CD4-positive, alpha-beta T cell treated with Interleukin-15 for 4 hours (primary cell): ENCODE measurements at places on chromosomes 12 and 14.

- DNase-seq: peak; percentile 85
These were observed 1133.3 kb downstream of the BCL11B start for GRCh38 chr14:98138666-98139065.

DNA sequence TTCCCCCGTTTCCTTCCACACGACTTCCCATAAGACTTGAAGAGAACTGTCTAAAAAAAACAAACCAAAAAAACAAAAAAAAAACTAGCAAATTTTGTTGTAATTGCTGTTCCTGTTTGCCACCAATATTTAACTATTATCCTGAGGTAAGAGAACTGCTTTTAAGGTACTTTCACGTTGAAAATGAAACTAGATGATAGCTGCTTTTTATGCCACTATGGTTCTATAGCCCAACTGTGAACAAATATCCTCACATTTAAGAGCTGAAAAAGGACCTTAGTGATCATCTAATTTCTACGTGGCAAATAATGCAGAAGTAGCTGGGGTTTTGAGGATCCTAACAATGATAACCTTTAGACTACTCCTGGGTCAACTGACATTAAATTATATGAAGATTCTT lies 98.6 kb downstream of the TAOK3 start:
- no peak for DNase-seq

DNA sequence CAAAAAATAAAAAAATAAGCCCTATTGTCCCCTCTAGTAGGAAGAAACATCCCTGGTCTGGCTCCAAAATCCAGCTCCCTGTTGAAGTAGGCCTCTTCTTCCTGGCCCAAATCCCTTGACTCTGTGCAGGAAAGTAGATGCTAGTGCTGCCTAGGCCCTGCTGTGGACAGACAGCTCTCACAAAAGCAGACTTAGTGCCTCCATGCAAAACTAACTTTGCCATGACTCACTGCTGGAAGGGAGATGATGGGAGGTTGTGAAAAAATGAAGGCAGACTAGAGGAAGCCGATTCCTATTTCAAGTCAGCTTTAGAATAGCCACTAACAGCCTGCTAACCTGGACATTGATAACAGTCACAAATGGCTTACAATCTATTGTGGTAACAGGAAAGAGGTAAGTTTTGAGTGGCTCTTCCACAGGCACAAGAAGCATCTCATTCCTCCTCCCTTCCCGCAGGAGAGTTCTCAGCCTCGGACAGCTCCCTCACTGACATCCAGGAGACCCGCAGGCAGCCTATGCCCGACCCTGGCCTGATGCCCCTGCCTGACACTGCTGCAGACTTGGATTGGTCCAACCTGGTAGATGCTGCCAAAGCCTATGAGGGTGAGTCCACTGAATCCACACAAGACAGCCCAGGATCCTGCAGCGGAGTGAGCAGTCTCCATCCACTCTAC lies 198.9 kb upstream of the RGS6 start:
- no peak for DNase-seq

GRCh38 chr12:13375583-13376345 lies 179.2 kb downstream of the EMP1 start:
- no peak for DNase-seq

- DNase-seq: no peak
These were observed 175.3 kb downstream of the TSPAN9 start for GRCh38 chr12:3252450-3252891.

DNA sequence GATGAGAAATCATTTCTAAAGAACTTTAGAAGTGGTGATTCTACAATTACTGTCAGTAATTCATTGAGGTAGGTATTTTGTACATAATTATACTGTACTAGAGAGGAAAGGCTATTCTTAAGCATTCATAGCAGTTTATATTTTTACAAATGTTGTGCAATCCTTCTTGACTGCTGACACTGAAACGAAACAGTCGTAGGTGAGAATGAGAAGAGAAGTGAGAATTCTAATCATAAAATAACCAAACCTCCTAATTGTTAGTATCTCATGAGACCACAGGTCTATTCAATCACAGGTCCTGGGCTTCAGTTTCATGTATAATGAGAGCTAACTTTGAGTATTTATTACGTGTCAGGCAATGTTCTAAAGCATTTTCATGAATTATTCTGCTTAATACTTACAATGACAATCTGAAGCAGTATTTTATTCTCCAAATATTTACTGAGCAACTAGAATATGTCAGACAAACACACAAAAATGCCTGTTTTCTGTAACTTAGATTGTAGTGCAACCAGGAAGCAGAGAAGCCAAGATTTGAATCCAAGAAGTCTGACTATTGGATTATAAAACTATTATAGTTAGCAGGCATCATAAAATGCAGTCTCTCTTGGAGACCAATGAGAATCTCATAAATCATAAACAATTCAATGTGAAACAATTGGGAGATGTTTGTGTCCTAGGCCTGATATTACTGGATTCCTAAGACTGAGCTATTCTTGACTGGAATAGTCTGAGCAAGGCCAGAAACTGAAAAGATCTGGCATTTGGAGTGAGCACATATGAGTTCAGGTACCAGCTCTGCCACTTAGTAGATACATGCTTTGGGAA lies 24.3 kb downstream of the RERG start:
- no peak for DNase-seq

DNA sequence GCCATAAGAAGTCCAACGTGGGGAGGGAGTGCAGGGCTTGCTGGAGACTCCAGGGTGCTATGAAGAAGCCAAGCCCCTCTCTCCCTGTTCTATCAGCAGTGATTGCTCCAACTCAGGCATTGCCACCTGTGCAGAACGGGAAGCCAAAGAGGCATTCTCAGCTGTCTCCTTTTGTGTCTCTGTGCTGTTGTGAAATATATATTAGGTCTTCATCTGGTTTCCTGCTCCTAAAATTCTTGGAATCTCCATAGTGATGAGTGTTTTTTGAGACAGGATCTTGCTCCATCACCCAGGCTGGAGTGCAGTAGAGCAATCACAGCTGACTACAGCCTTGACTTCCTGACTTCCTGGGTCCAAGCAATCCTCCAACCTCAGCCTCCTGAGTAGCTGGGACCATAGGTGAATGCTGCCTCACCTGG lies 51.2 kb upstream of the AEBP2 start:
- no peak for DNase-seq

DNA sequence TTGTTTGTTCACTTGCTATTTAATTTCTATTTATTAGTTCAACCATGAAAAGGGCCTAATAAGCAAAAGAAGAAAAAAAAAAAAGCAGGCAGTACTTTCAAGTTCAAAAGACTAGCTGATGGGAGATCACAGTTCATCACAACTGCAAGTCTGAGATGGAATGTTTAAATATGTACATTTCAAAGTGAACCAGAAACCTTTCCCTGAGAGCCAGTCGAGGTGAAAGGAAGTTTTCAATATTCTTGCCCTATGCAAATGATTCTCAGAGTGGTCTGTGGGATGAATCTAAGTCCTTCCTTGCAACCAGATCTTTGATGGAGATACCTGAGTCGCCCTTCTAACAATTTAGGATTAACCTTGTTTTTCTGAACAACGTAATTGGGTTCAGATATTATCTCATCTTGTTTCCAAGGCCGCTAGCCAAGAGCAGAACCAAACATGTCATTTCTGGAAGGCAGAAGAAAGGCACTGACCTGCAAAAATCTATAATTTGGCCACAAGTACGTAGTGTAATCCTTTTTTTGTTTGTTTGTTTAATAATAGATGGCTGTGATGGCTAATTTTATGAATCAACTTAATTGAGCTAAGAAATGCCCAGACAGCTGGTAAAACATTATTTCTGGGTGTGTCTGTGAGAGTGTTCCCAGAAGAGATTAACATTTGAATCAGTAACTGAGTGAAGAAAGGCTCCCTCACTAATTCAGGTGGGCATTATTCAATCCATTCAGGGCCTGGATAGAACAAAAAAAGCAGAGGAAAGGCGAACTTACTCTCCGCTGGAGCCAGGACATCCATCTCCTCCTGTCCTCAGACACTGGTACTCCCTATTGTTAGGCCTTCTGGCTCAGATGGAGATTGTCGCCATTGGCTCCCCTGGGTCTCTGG lies 171.1 kb upstream of the TMPO start:
- no peak for DNase-seq
